Ascending aorta (tissue), 2 donors: ENCODE measurements at places on chromosomes 2 and 18. TPM values are rescaled to one million over a fixed set of nuclear protein-coding genes. Genes with fewer than 3 reads are reported as not detected.

DNA sequence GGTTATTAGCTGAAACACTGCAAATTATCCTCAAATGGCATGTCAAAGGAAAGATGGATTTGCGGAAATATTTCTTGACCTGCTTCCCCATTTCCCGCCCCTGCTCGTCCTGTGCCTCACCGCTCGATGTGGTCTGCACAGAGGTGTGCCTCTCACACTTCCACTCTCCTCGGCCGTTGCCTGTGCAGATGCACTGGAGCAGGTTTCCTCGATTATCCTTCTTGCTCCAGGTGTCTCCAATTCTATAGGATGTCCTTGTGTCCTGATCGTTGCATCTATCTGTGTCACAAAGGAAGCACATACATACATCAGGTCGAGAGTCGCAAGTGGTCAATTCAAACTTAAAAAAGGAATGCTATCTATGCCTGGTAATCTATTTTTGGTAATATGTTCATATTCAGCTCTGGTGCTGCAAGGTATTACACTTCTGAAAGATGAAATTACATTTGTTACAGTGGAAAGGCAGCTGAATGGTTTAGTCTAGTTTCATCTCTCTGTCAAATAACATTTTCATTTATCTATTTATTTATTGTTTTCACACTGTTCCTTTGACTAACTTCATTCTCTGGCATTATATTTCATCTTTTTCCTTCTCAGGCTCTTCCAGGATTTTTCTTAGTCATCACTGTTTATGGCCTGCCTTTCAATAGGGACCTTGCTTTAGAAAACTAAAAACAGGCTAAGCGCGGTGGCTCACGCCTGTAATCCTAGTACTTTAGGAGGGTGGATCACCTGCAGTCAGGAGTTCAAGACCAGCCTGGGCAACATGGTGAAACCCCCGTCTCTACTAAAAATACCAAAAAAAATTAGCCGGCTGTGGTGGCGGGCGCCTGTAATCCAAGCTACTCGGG, 7.6 kb downstream of the FN1 start:
- peak overlapping the region; percentile 13 for H3K4me3 ChIP-seq
- peaks cover 90% of the 10 kb centered on the region for H3K36me3 ChIP-seq
- H3K27me3 ChIP-seq = no peaks in the 10 kb centered on the region
- peak overlapping the region; percentile 19 for H3K27ac ChIP-seq
- peaks cover 19% of the 10 kb centered on the region for H3K4me1 ChIP-seq

DNA sequence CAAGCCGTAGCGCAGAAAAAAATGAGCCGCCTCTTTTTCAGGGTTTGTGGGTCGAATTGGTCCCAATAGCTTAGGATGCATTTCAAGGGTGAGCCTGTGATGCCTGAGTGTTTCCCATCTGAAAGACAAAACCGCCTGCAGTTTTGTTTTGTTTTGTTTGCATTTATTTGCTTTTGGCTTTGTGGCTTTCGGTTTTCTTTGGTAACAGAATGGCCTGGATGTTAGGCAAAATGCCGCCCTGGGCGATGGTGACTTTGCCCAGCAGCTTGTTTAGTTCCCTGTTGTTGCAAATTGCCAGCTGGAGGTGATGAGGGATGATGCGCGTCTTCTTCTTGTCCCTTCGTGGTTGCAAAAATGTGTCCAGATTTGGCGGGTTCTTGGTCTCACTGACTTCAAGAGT, 109.4 kb downstream of the LTBP1 start:
- H3K4me1 ChIP-seq = peaks cover 8% of the 10 kb centered on the region
- no peak overlapping the region for H3K27ac ChIP-seq
- no peaks in the 10 kb centered on the region for H3K36me3 ChIP-seq
- no peaks in the 10 kb centered on the region for H3K27me3 ChIP-seq
- DNase-seq = no peak

DNA sequence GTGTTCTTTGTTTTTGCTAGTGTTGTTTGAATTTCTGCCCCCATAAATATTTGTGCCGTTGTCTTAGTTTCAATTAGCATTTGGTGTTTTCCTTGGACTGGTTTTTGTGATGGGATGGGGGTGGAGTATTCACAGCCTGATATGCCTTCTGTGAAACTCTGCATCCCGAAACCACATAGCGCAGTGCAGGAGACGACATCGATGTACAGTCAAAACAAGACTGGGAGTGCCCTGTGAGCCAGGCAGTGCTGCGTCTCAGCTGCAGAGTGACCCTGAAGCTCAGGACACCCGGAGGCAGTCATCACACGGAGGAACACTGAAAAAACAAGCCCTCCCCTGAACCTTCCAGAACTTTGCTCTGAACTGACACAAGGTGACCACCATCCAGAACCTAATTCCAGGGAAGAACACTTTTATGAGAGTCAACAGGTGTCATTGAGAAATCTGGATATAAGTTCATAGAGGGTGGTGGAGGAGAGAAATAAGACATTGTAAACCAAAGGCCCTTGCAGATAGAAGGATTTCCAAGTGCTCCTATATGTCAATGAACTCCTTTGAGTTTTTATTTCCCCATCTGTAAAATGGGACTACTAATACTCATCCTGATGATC, 61.2 kb upstream of the CABLES1 start:
- H3K4me1 ChIP-seq = no peaks in the 10 kb centered on the region
- DNase-seq = no peak
- no peak overlapping the region for H3K27ac ChIP-seq
- no peak overlapping the region for H3K4me3 ChIP-seq
- H3K36me3 ChIP-seq = no peaks in the 10 kb centered on the region

DNA sequence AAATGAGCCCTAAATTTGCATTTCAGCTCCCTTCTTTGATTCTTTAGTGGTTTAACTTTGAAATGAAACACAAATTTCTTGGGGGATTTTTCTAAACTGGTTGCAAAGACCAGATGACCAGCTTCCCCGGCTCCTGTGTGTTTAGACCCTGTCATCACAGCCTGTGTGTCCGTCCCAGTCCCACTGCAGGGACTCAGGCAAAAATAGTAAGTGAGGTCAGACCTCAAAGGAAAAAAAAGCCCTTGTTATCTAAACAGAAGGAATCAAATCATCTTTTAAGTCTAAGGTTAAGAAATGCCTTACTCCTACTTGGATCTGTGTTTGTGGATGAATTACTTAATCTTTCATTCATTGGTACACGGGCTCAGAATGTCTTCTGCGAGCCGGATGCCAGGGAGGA, 423.7 kb downstream of the LPIN1 start:
- no peak overlapping the region for H3K4me3 ChIP-seq
- H3K36me3 ChIP-seq = no peaks in the 10 kb centered on the region
- peak overlapping the region; percentile 17 for H3K27ac ChIP-seq
- H3K27me3 ChIP-seq = no peaks in the 10 kb centered on the region

DNA sequence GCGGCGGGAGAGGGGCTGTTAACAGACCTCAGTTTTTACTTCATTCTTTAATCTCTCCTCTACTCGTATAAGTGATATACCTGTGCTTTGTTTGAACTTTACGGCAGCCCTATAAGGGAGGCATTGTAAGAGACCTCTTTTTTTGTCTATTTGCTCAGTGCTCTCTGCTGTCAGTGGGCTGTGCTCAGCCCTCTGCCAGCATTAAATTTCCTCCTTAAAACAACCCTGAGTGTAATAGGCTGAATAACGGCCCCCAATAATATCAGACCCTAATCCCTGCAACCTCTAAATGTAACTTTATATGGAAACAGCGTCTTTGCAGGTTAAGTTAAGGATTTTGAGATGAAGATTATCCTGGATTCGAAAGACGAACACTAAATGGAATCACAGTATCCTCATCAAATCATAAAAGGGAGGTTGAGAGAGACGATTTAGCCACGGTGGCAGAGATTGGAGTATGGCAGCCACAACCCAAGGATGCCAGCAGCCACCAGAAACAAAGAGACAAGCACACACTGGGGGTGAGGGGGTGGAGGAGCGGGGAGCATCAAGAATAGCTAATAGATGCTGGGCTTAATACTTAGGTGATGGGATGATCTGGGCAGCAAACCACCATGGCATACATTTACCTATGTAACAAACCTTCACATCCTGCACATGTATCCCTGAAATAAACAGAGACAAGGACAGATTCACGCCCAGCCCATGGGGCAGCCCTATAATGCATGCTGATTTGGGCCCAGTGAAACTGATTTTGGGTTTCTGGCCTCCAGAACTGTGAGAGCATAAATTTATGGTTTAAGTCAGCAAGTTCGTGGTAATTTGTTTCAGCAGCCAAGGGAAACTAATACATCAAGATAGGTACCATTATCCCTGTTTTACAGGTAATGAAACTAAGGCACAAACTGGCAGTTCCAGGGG, 894 bp upstream of the FARSB start:
- H3K4me3 ChIP-seq = peak overlapping the region; percentile 88
- no peak overlapping the region for H3K27ac ChIP-seq
- H3K4me1 ChIP-seq = peaks cover 12% of the 10 kb centered on the region
- DNase-seq = no peak
- H3K36me3 ChIP-seq = no peaks in the 10 kb centered on the region

DNA sequence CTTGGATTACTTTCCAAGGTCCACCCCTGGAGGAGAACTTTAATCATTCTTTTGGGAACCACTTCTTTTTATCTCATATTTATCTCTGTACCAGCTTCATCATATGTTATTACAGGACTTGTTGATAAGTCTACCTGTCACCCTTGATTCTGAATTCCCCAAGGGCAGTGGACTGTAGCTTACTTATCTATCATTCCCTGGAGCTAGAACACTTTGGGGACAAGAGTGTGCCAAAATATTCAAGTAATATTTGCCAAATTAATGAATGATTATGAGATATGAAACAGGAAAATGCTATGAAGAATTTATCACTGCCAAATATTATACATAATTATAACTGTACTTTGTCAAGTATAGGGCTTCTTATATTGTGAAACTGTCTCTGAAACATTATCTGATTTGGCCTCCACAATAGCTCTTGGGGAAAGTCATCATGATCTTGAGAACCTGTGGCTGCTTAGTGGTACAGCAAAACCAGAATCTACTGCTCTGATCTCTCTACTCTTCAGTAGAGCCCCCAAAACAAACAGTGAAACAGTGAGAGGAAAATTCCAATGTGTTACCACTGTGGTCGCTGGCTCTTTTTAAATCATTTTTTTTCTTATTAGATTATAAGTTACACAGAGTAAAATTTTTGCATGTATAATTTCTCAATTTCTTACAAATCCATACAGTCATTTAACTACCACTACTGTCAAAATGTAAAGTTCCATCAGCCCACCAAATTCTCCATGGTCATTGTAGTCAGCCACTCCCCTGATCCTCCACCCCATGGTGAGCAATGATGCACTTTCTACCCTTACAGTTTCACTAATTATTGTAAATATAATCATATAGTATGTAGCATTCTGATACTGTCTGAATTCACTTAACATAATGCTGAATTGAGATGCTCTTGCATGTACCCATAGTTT, 197.5 kb downstream of the PIEZO2 start:
- H3K36me3 ChIP-seq = no peaks in the 10 kb centered on the region
- H3K27ac ChIP-seq = no peak overlapping the region
- H3K4me3 ChIP-seq = no peak overlapping the region

DNA sequence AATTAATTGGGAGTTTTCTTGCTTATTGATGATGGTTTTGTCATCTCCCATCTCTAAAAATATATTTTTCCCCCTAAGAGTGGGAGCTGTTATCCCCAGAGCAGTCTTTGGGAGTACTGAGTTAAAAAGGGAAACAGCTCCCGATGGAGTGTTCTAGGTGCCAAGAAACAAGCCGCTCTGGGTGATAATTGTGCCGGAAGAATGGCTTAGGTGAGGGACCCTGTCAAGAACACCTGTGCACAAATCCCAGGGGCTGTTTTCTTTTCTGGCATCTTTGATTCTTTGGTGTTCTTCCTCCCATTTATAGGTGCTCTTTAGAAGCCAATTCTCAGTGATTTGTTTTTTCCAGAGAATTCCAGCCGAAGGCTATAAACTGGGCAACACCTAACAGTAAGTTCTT, 1.4 kb upstream of the CAPN13 start:
- no peaks in the 10 kb centered on the region for H3K27me3 ChIP-seq
- no peak overlapping the region for H3K27ac ChIP-seq
- no peaks in the 10 kb centered on the region for H3K4me1 ChIP-seq

GRCh38 chr2:8049176-8049575, 632.7 kb upstream of the ID2 start:
- no peaks in the 10 kb centered on the region for H3K36me3 ChIP-seq
- no peaks in the 10 kb centered on the region for H3K27me3 ChIP-seq
- H3K4me1 ChIP-seq = no peaks in the 10 kb centered on the region
- no peak overlapping the region for H3K4me3 ChIP-seq
- H3K27ac ChIP-seq = no peak overlapping the region

- H3K27ac ChIP-seq = no peak overlapping the region
- H3K27me3 ChIP-seq = no peaks in the 10 kb centered on the region
- peaks cover 26% of the 10 kb centered on the region for H3K36me3 ChIP-seq
- DNase-seq = no peak
- peaks cover 3% of the 10 kb centered on the region for H3K4me1 ChIP-seq
These were observed 26.7 kb downstream of the POLR1A start for GRCh38 chr2:86078774-86079545.

GRCh38 chr2:226215902-226216503, 583.6 kb downstream of the IRS1 start:
- no peak for DNase-seq
- no peaks in the 10 kb centered on the region for H3K4me1 ChIP-seq
- H3K27ac ChIP-seq = no peak overlapping the region

DNA sequence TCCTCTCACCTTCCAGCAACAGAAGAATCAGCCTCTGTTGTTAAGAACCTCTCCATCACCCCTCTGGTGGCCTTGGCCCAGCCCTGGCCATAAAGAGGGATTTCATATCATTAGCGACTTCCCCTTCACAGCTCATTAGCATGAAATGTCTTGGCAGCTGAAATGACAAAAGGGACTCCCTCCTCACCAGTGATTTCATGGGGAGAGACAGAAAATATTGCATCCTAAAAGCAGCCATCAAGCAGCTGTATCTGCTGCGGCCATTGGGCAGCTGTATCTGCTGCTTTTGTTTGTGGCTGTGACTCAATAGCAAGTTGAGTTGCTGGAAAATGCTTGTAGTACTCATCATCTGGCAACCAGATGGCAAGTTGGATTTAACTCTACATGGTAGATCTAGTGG, 105.9 kb upstream of the RMDN2 start:
- H3K27ac ChIP-seq = no peak overlapping the region
- H3K4me3 ChIP-seq = no peak overlapping the region
- H3K36me3 ChIP-seq = no peaks in the 10 kb centered on the region
- no peaks in the 10 kb centered on the region for H3K27me3 ChIP-seq
- DNase-seq = no peak
- H3K4me1 ChIP-seq = peaks cover 3% of the 10 kb centered on the region

DNA sequence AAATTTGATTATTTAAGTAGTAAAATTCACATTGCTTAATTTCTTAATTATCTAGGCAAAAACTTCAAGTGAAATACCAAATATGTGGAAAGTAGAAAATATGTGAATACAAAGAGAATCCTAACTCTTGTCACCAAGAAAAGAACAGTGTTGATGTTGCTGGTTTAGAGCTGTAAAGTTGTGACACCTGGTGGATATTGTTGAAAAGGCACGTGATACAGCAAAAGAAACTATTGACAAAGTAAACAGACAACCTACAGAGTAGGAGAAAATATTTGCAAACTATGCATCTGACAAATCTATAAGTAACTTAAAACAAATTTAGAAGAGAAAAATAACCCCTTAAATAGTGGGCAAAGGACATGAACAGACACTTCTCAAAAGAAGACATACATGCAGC, 25.6 kb upstream of the ZC3H15 start:
- DNase-seq = no peak
- no peaks in the 10 kb centered on the region for H3K4me1 ChIP-seq

GRCh38 chr2:42844901-42845821, 52.8 kb upstream of the HAAO start:
- peak overlapping the region; percentile 31 for H3K27ac ChIP-seq
- H3K4me3 ChIP-seq = no peak overlapping the region
- H3K4me1 ChIP-seq = peaks cover 33% of the 10 kb centered on the region
- no peaks in the 10 kb centered on the region for H3K27me3 ChIP-seq
- no peak for DNase-seq

Gene DNAH7
- 0.21 TPM for total RNA-seq

Gene NDC80
- total RNA-seq = not detected

Gene NR4A2
- 8.7 TPM for total RNA-seq

Gene MC4R
- not detected for total RNA-seq

Gene SCYGR5
- total RNA-seq = not detected

Gene KCNF1
- total RNA-seq = not detected

Gene SKOR2
- not detected for total RNA-seq

Gene STARD6
- not detected for total RNA-seq
